Stimulated activated CD4-positive, alpha-beta T cell treated with anti-CD3 and anti-CD28 coated beads, Interleukin-1b, Interleukin-23, amount 100 ng/mL, for 1 hour (primary cell): ENCODE measurements at places on chromosomes 2 and 18.
A peak's percentile ranks its signal among the peaks of the same experiment; 100 is the strongest.

- no peak for DNase-seq
Observed at GRCh38 chr2:132943829-132944228, 273.8 kb upstream of the LYPD1 start.

- DNase-seq: no peak
Observed at GRCh38 chr2:218400167-218400929, 680 bp downstream of the CTDSP1 start.

GRCh38 chr2:235716875-235717496 lies 223.1 kb downstream of the AGAP1 start:
- DNase-seq: no peak

DNA sequence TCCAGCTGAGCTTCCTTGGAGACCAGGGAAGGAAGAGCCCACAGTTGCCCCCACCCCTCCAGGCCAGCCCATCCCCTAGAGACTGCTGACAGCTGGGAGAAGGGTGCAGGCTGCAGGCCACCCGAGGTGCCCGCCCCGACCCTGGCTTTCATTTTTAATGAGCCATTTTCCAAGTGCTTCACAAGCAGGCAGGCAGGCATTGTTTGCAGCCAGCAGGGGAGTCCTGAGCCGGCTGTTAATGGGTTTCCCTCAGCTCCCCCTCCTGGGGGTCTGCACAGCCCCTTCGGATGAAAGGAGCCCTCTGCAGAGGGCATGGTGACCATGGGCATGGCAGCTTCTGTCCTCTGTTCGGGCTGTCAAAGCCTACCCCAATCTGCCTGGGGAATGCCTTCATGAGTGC lies 94.5 kb downstream of the ZBTB7C start:
- DNase-seq: no peak

DNA sequence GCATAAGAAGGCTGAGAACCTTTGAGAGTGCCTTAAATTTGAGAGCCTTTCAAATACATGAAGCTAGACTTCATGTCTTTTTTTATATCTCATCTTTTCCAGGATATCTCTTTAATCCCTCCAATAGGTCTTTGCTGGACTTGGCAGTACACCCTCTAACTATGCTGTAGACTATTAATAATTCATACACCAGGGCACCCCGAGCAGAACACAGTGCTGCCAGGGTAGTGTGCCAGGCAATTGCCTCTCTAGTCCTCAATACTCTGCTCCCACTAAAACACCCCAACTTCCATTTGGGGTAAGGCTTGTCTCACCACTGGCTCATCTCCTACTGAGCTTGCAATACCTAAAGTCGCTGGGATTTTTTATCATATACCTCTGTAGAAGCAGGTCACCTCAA lies 80.8 kb downstream of the VIT start:
- DNase-seq: no peak

GRCh38 chr2:158766524-158766923 lies 28.6 kb upstream of the DAPL1 start:
- no peak for DNase-seq

DNA sequence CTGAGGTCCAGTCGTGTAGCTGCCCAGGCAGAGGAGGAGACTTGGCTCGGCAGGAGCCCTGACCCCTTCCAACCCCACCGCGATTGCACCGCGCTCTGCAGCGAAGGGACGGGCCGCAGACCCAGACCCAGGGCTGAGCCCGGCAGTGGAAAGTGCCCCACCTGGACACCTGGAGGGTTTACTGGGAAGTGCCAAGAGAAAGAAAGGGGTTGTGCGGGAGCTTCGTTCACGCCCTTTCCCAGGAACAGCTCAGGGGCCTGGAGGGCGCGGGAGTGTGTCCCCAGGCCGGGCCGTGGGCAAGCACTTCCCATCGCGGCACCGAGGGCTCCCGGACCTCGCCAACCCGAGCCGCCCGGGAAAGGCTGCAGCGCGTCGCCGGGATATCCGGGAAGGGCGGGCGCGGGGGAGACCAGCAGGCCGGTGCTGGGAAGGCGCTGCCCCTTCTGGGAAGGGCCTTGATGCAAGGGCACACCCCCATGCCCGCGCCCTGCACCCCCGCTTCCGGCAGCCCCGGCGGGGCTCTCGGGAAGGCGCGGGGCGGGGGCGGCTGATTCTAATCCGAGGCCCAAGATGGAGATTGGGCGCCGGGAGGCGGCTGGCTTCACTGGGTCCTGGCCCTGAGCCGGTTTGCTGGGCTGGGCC lies 36.1 kb upstream of the MRPL33 start:
- peak; percentile 46 for DNase-seq

- DNase-seq: no peak
Observed at GRCh38 chr18:76264198-76264875, 230.7 kb downstream of the ZNF516 start.

DNA sequence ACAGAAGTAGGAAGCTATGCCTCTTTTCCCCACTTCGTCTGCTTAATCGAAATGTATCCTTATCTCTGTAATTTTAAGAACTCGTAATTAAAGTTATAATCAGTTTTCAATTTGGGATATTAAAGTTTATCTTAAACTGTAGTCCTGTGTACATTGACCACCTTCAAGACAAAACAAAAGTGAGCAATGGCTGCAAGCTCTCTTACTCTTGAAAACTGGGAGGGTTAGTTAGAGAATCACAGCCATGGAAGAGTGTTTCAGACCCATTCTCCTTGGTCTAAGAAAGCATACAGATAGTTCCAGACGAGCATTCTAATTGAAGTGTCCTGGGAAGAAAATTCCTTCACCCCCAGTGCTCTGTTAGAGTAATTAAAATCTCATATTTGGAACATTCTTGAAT lies 2.0 kb downstream of the KCMF1 start:
- no peak for DNase-seq

- DNase-seq: no peak
Observed at GRCh38 chr2:69216535-69217332, 170.3 kb downstream of the GFPT1 start.

- peak; percentile 80 for DNase-seq
Observed at GRCh38 chr18:26226229-26227050, at the start of gene TAF4B. TAF4B (plus strand) TSS chr18:26226445; CDS start chr18:26226934, 489 bp downstream.

DNA sequence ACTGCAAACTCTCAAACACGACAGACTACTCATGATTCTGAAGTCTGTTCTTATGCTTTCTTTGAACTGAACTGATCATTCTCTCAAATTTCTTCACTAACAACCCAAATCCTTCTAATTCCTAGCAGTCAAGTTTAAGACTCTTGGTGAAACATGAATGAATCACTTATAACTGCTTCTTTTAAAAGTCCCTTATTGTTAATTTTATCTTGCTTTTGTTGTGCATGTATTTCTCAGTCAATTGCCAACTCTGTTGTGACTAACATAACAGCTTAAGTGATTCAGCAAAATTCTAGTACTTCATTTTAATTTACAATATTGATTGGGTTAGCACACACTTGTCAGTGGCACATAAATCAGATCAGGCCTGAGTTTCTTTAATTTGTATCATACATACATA lies 357.0 kb upstream of the FSIP2 start:
- DNase-seq: no peak

DNA sequence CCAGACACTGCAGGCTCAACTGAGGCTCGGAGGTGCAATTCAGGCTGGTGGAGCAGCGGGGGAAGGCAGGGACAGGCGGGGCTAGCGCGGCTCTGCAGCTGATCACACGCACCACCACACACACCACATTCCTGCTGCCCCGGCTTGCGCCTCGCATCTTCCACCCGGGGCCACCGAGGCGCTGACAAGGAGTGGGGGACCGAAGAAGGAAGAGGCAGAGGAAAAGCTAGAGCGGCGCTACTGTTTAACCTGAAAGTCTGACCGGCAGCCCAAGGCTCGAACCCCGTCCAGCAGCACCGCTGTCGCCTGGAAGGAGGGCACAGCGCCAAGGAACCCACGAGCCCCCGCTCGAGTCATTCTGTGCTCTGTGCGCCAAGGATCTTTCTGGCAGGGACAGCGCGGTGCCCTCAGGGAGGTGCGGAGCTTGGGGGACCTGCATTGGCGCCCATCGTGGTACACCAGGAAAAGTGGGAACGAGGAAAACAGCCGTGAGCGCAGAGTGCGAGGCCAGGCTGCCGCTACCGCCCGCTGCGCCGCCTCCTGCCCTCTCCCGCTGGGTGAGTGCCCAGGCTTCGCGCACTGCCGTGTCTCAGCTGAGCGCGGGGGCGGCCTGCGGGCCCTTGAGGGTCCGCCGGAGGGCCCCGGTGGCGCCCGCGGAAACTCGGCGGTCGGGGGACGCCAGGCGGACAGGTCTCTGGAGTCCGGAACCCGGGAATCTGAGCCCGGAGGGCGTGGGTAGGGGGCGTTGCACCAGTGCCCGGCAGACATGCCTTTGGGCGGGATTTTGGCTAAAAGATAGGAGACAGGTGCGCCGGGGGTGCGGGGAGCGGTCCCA lies 860 bp upstream of the KCNJ3 start:
- no peak for DNase-seq

- no peak for DNase-seq
Observed at GRCh38 chr2:163682695-163683094, 53.1 kb downstream of the FIGN start.

- DNase-seq: no peak
Observed at GRCh38 chr2:11024687-11025086, 113.0 kb downstream of the KCNF1 start.

DNA sequence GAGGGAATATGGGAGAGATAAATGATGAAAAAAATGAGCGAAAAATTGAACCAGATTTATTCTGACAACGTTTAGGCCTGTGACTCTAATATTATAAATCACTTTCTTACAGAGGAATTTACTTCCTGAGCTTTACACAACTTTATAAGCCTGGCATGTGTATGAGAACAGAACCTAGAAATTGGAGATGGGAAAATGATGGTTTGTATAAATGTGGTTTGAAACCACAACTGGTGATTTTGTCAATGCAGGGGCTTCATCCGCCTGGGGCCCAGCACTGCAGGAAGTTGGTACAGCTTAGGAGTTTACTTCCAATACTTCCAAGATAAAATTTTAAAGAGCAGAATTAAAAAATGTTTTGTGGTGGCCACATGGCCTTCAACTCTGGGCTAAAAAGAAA lies 82.3 kb downstream of the VAPA start:
- no peak for DNase-seq

- DNase-seq: no peak
Observed at GRCh38 chr18:33761363-33761762, 183.3 kb downstream of the ASXL3 start.

- no peak for DNase-seq
Observed at GRCh38 chr2:227395556-227395955, 7.8 kb upstream of the SCYGR1 start.

- no peak for DNase-seq
Observed at GRCh38 chr2:74221604-74222299, 23.3 kb downstream of the MTHFD2 start.

GRCh38 chr2:41847744-41848441 lies 199.9 kb upstream of the PKDCC start:
- no peak for DNase-seq

DNA sequence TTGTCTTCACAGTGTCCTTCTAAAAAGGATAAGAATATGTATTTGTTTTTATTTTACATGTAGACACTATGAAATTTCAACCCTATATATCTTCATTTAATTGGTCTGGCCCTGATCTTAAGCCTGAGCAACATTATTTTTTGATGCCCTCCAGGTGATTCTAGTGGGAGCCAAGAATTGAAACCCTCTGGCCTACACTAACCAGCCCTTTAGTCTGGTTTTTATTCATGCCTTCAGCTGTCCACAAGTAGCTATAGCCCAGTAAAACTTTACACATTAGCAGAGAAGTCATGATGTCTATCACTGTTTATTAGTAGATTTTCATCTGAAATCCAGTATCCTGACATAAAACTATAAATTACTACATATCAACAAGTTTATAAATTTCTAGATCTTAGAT lies 52.7 kb upstream of the UBXN4 start:
- DNase-seq: no peak
